ENCODE measurements at places on chromosomes 5 and 9. TPM values are rescaled to one million over a fixed set of nuclear protein-coding genes. Genes with fewer than 3 reads are reported as not detected.
A peak's percentile ranks its signal among the peaks of the same experiment; 100 is the strongest.

Gene SEC61B
- total RNA-seq, result 81.0 TPM

Gene NRARP
- 2.1 TPM for total RNA-seq

DNA sequence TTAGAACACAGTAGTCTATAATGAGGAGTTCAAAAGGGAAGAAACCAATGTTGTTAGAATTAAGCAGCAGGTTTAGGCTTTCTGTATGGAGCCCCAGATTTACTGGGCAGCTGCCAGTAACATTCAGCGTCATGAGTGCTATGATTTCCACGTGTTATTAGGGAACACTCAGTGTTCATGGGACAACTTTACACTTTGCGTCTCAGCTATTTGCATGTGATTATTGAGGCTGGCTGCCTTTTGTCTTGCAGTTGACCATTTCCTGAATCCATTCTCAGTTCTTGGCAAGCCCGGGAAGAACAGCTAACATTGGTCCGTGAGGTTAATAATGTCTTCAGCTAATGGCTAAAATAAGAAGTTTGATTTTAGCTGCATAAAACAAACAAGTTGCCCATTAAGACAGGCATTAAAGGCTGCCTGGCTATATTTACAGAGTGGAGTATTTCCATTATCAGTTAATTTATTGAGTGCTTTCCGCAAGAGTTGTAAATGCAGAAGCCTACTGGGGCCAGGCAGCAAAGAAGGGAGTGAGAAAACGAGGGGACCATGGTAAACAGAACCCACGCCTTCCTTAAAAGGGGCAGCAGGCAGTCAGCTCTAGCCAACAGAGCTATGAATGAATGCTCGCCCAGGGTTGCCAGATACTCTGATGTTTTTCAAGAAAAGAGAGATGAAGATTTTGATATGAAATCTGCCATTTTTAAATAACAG is 120.9 kb downstream of the PIP5K1B start:
- no peak for DNase-seq

GRCh38 chr9:129637673-129638439 is 4.1 kb downstream of the ASB6 start:
- no peak for DNase-seq

DNA sequence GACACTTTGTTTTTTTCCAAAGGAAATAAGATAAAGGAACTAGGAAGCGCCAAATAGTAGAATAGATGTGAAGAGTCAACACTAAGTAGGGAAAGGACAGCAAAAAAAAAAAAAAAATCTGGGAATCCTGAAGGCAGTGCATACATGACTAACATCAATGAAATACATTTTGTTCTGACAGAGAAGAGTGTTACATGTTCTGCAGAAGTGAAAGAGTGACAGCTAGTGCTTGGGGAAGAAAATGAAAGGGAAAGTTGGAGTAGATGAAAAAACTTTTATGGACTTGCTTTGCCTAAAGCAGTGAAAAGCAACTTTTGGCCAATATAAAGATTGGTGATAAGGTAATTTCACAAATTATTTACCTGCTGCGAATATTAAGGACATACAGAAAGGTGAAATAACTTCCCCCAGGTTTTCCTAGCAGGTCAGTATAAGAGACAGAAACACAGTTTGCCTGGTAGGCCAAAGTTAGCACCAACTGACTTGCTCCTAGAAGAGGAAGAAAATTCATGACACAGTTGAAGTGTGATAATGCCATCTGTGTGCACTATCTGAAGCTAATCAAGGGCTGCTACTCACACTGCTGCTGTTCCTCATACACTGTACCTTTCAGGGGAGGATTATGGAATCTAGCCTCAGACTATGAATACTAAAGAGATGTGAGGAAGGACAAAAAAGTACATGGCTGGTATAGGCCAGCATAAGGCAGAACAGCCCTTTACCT is 38.6 kb downstream of the RANBP6 start:
- DNase-seq, result no peak

- no peak for DNase-seq
These were observed 136.4 kb upstream of the TAS2R1 start for GRCh38 chr5:9766581-9766980.

Gene NR2F1-AS1
- total RNA-seq, result not detected

GRCh38 chr9:122777935-122778627 is 10.7 kb upstream of the OR5C1 start:
- no peak for DNase-seq

Gene PCDHB2
- total RNA-seq, result not detected

- DNase-seq, result no peak
These were observed 80.7 kb downstream of the HAPLN1 start for GRCh38 chr5:83639911-83640310.

DNA sequence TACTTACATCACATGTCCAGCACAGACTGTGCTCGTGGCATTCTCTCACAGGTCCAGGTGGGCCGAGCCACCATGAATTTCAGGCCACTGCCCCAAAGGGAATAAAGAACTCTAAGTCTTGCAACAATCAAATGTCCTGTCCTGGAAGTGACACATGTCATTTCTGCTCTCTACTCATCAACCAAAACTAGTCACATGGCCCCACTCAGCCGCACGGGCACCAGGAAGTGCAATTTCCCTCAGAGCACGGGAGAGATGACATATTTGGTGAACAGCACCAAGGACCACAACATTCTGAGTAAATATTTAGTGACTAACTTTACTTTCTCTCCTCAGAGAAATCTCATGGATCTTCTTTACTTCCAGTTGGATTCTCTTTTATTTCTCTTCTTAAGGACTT is 131.1 kb upstream of the TUT7 start:
- peak; percentile 55 for DNase-seq

GRCh38 chr5:116291271-116291670 is 206.4 kb downstream of the COMMD10 start:
- no peak for DNase-seq

Gene ZFP2
- 0.37 TPM for total RNA-seq

Gene MYO10
- total RNA-seq, result 0.23 TPM

GRCh38 chr5:140338336-140338735 is 8.1 kb downstream of the HBEGF start:
- no peak for DNase-seq

- DNase-seq, result peak; percentile 18
These were observed 29.8 kb downstream of the PROP1 start for GRCh38 chr5:177966009-177966838.

Gene PDCD1LG2
- total RNA-seq, result 0.81 TPM

- DNase-seq, result no peak
These were observed 57.0 kb upstream of the FSD1L start for GRCh38 chr9:105390871-105391270.

Gene GABRA6
- not detected for total RNA-seq

DNA sequence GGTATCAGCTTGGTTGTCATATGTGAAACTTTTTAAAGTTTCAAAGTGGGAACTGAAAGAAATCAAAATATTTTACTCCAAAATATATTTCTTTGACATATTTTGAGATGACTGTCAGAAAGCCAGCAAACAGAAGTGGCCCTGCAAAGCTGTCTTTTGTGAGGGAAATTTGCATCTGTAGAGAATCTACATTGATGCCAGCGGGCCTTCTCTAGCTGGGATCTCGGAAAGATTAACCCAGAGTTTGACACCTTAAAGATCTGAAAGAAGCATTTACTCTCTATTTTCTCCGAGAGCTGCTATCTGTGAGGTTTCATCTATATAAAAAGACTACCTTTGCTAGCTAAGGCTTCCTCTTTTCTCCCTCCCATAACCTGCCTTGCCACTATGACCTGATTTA is 303.6 kb downstream of the FBXL17 start:
- no peak for DNase-seq

DNA sequence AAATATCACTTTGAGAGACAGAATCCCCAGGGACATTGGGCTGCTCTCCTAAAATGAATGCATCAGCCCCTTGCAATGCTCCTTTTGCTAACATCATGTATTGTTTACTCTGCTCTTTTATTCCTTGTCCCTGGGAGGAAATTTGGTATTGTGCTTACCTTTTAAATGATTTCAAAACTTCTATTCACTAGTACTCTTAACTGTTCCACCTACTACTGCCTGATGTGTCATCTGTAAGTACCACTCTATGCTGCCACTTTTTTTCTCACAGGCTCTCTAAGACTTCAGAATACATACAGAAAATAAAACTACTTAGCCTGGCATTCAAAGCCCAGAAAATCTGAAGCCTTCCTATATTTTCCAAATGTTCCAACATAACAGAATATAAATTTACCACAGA is 667.2 kb downstream of the BRINP1 start:
- DNase-seq, result no peak

DNA sequence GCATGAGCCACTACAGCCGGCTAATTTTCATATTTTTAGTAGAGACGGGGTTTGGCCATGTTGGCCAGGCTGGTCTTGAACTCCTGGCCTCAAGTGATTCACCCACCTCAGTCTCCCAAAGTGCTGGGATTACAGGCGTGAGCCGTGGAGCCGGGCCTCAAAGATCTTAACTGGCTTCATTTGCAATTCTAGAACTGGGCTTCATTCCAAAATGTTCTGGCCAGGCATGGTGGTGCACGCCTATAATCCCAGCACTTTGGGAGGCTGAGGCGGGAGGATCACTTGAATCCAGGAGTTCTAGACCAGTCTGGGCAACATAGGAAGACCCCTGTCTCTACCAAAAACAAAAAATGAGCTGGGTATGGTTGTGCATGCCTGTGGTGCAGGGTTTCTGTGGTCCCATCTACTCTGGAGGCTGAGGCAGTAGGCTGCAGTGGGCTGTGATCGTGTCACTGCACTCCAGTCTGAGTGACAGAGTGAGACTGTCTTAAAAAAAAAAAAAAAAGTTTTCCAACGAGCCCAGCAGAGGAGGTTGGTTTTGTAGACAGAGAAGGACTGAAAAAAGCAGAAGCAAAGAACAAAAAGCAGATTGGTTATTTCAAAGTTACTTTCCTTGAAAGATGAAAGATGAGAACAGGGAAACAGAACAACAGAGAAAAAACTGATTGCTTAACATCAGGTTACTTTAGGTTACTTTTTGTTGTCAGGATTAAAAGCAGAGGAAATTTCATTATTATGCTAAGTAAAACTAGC is 78.2 kb downstream of the ANKRD55 start:
- DNase-seq, result peak; percentile 57

- DNase-seq, result no peak
These were observed 270.6 kb downstream of the MLLT3 start for GRCh38 chr9:20351715-20352114.

DNA sequence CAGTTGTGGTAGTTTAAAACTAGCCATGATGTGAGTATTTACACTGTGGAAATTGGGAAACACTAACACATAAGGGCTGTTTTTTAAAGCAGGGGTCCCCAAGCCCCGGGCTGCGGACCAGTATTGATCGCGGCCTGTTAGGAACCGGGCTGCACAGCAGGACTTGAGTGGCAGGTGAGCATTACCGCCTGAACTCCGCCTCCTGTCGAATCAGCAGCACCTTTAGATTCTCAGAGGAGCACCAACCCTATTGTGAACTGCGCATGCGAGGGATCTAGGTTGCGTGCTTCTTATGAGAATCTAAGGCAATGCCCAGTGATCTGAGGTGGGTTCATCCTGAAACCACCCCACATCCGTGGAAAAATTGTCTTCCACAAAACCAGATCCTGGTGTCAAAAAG is 127.8 kb downstream of the PCSK5 start:
- DNase-seq, result peak; percentile 21

DNA sequence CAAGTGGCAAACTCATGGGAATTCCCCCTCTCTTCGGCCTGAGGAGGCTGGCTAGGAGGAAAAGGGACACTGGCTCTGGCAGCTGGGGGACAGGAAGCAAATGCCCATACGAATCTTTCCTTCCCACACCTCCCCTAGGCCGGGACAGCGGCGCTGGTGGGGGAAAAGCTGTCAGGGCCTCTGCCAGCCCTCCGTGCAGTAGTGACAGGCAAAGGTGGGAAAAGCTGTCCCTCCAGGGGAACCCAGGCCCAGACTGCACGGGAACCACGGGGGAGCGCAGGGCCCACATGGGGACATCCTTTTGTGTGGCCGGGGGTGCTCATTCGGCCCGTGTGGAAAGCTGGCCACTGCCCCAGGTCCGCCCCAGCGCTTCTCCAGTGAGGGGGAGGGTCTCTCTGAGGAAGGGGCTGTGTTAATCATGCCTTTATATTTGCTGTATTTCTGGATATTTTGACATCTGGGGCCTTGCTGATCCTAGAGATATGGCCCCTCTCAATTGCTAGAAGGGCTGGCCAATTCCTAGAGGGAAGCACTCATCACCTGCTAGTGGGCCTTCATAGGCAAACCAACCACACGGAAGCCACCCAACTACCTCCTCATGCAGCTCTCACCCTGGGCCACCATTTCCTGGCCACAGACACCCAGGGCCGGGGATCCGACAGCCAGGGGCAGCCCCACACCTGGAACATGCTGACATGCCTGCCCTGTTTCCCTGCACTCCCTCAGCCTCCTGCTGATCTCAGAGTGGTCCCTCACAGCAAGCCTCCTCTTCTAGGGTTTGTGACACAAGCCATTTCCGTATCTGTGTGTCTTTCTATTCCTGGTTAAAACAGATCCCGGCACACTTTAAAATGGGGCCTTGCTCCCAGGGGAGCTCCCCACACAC is 138.8 kb downstream of the ROR2 start:
- no peak for DNase-seq

GRCh38 chr9:134175291-134175807 is 11.0 kb upstream of the RNU6ATAC start:
- DNase-seq, result no peak

DNA sequence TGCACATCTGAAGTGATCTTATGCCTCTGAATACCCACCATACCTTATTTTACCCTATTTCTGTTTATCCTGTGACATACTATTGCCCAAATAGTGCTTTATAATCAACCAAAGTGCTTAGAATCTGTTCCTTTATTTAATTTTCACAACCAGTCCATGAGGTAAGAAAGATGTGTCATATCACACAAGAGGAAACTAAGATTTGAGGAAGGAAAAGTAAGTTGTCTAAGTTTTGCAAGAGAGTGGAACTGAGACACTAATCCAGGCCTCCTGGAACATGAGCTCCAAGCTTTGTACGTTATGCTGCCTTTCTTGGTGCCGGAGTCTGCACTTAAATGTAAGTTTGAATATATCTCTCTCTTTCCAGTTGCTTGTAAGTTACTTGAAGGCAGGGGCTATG is 17.2 kb downstream of the KDM3B start:
- no peak for DNase-seq

- no peak for DNase-seq
These were observed 479.0 kb downstream of the CAAP1 start for GRCh38 chr9:26413611-26414010.

Gene CCL28
- 18.0 TPM for total RNA-seq

DNA sequence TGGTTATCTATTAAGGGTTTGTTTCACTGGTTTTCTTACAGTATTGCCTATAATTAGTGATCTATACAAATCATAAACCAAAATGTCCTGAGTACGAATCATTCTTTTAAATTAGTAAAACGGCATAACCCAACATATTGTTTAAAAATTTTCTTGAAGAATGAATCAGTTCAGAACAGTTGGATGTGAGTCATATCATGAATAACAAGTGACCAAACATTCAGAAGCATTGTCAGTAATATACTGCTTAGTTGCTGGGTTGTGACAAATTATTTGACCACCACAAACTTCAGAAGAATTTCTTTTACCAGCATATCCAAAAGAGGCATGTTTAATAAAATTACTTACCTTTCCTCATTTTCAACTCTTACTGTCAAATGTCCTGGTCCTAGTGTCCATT is 111.2 kb downstream of the UNC13B start:
- DNase-seq, result no peak

GRCh38 chr9:129919841-129920240 is 84.6 kb downstream of the USP20 start:
- DNase-seq, result no peak

GRCh38 chr9:32581512-32582143 is 8.7 kb upstream of the NDUFB6 start:
- DNase-seq, result peak; percentile 39
